ENCODE measurements at places on chromosomes 13 and 19.

- no peak for DNase-seq
These were observed 16.5 kb upstream of the CABP5 start for GRCh38 chr19:48060381-48060780.

DNA sequence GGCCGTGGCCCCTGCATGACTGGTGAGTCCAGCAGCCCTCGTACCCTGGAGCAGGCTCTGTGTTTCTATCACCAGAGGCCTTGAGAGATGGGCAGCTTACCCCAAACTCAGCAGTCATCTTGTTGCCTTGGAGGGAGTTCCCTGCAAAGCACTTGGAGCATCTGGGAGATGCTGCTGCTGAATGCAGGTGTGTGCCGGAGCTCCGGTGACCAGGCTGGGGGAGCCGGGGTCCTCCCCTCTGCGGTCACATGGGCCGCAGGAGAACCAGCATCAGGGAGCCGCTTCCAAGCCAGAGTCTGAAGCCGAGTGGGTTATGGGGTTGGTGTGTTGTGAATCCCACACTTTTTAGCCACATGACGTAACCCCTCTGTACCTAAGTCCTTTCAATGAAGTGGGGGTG lies 82.8 kb downstream of the TEX29 start:
- no peak for DNase-seq

- DNase-seq = no peak
These were observed 26.9 kb downstream of the MAU2 start for GRCh38 chr19:19347401-19348110.

DNA sequence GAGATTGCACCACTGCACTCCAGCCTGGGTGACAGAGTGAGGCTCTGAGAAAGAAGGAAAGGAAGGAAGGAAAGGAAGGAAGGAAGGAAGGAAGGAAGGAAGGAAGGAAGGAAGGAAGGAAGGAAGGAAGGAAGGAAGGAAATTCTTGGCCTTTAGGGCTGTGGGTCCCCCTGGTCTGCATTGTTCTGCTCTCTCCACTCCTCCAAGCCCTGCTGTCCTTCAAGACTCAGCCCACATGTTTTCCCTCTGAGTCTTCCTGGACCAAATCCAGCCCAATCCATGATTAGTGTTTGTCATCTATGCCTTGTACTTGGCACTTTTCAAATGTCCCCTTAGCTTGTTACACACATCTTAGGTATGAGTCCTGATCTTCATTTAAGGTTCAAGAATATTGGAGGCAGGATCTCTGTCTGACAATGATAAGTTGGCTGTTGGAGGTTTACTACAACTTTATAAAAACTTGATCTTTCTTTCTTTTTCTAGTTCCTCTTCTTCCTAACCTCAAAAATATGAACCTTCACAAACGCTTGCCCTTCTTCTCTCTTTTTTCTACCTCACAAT lies 48.8 kb upstream of the INTS6 start:
- DNase-seq = peak; percentile 65

DNA sequence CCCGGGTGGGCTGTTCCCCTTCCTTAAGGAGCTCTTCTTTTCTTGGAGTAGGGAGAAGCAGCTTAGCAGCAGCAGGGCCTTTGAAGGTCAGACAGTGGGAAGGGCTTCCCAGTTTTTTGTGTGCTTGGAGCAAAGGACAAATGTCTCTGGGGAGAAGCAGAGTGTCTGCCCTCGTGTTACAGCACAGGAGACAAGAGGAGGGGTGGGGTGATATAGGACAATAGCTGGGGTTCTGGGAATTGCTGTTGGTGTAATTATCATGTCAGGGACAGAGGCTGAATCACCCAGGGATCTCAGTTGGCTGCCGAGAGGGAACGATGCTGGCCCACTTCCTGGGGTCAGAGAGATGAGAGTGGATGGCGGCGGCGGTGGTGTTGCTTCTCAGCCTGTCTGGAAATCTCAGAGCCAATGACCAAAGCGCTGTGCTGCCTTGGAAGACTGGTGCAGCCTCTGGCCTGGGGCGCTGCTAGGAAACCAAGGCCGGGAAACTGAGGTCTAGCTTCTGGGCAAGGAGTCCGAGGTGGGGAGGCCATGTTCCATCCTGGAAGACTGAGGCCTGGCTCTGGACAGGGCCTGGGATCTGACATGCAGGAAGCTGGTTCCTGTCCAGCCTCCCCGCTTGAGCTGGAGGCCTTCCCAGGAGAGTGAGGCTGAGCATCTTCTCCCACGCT lies 1.2 kb downstream of the INAFM1 start:
- peak; percentile 63 for DNase-seq

GRCh38 chr19:49855277-49855675 lies 4.3 kb downstream of the PTOV1 start:
- no peak for DNase-seq

GRCh38 chr13:21208652-21209154 lies 32.2 kb downstream of the MRPL57 start:
- no peak for DNase-seq

DNA sequence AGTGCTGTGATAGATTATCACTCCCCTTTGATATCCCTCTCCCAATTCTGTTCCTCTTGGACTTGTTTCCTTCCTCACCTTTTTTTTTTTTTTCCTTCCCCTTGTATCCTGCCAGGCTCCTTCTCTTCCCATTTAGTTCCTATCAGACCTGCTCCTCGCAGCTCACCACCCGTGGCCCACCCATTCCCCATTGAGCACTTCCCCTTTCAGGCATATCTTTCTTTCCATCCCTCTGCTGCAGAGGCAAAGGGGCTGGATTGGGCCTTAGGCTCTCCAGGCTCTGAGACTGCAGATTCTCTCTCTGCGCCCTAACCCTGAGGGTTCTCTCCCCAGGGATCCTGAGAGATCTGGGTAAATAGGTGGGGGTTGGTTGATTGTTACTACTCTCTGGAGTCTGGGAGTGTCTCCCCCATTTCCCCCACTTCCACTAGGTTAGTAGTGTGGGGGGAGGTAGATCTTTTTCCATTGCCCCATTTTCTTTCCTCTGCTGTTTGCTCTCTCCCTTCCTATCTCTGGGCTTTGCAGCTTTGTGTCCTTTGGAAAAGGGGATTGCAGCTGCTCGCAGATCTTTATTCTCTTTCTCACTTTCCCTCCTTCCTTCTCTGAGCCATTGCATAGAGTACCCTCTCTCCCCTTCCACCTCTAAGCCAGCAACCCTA lies 2.3 kb downstream of the ARHGAP35 start:
- no peak for DNase-seq

GRCh38 chr19:11606484-11606883 lies 9.2 kb downstream of the ZNF627 start:
- DNase-seq = no peak

GRCh38 chr13:31081316-31081715 lies 80.4 kb downstream of the HSPH1 start:
- DNase-seq = no peak

DNA sequence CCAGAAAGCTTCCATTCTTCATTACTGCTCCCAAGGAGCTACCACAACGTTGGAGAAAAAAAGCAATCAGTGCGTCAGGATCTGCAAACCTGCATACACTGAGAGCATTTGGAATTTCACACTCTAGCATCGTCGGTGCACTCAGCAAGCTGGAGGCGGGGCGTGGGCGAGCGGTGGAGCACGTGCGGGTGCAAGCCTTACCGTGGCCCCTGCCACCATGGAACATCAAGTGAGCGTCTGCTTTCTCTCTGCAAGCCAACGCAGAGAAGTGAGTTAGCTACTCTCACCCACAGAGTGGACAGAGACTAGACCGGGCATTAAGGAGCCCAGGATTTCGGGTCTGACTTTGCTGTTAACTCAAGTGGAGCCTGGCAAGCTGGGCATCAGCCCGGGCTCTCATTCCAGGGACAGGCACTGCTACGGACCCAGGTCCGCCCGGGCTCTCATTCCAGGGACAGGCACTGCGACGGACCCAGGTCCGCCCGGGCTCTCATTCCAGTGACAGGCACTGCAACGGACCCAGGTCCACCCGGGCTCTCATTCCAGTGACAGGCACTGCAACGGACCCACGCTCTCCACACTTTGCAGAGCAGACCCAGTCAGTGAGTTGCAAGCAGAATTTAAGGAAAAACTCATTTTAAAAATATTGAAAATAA lies 124.1 kb upstream of the SPACA7 start:
- DNase-seq = no peak

All from astrocyte (in vitro differentiated cells and primary cell).